ENCODE measurements at places on chromosomes 4 and X.

- no peak for DNase-seq
Observed at GRCh38 chrX:46228389-46228788, 316.8 kb downstream of the ZNF674 start.

GRCh38 chrX:104913348-104913747 is 307.1 kb downstream of the TEX13A start:
- DNase-seq = no peak

DNA sequence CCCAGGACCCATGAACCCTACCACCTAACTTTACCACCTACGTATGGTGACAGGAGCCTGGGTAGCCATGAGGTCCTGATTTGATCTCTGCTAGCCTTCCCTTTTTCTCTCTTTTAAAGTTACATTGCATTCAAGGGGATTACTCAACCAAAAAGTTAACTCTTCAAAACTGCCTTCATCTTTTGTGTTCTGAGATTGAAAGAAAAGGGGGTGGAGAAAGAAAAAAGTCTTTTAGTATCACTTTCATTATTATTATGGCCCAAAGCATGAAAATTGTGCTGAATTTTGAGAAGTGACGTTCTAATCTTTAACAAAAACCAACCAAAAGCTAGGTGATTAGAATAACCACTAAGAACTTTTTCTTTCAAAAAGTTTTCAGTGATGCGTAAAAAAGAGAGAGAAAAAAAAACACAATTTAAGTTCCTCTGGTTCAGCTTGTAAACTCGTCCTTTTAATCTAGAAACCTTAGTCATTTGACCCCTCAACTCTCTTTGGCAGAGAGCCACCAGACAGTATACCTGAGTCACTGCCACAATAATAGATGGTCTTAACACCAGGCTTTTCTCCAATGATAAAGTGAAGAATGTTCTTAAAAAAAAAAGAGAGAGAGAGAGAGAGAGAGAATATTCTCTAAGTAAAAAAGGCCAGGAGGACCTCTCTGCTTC is 347.4 kb upstream of the FGF13 start:
- no peak for DNase-seq

GRCh38 chr4:116055857-116056827 is 942.7 kb upstream of the NDST4 start:
- no peak for DNase-seq

DNA sequence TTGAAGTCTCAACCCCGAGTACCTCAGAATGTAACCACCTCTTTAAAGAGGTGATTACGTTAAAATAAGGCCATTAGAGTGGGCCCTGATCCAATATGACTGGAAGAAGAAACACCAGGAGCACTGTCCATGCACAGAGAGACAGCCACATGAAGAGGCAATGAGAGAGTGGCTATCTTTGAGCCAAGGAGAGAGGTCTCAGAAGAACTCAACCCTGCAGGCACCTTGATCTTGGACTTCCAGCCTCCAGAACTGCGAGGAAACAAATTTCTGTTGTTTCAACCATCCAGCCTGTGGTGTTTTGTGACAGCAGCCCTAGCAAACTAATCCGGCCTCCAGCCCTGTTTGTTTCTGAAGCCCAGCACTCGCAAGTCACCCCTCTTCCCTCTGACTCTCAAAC is 46.3 kb upstream of the ADGRG2 start:
- no peak for DNase-seq

GRCh38 chr4:152738827-152739226 is 40.7 kb downstream of the TIGD4 start:
- no peak for DNase-seq

- DNase-seq = no peak
Observed at GRCh38 chr4:147909225-147909624, 177.3 kb downstream of the ARHGAP10 start.

- no peak for DNase-seq
Observed at GRCh38 chr4:159197885-159198269, 95.0 kb downstream of the RAPGEF2 start.

DNA sequence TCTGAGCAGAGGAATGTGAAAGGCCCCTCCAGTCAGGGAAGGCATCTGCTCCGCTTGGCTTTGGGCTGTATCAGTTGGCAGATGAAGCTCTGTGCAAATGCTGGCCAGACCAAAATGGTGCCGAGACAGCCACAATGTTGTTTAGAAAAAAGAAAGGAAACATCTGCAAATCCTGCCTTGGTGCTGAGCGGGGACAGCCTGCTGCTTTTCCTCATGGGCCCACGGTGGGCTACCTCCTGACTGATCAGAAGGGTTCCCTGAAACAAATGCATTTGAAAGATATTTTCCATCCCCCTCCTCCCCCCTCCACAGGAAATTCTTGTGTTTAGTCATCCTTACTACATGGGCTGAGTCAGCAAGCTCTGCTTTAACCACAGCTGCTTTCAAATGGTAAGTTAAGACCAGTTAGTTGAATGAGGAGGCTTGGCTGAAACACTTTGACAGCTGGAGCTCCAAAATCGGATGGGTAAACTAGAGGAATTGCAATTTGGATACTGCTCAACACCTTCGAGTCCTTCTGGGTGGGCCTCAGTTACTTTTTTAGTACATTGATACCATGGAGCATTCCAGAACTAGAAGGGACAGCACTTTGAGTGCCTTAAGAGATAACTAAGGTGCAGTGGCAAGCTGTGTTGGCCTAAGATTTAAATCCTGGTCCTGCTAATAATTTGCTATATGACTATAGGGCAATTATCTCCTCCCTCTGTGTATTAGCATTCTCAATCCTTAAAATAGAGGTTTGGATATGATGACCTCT is 36.0 kb downstream of the PLAC1 start:
- DNase-seq = no peak

GRCh38 chrX:70554081-70554480 is 109.4 kb downstream of the DLG3 start:
- DNase-seq = no peak

DNA sequence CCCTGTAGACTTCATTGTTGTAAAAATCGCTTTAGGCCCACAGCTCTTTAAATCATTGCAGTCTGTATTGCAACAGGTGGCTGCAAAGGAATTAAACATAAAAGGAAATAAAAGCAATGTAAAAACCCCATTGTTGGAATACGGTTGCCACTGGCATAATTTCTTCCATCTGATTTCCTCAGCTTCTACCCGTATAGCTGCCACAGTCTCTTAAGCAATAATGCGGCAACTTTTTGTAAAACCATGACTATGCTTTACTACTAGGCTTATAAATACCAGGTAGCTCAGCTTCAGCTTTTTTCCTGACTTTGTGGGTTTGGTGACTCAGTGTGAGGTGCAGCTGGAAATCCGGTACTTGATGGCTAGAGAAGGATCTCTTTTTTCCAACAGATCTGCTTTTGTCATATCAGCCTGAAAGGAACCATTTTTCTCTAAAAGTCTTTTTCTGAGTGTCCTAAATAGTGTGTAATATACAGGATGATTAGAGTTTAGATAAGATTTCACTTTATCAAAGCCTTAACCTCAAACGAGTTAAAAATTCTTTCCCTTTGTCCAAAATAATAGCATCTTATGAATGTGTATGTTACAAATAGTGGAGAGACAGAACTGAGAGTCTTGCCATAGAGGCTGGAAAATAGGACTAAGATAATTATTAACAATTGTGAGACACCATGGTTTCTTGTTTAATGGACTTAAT is 268.0 kb downstream of the ADGRL3 start:
- DNase-seq = no peak

DNA sequence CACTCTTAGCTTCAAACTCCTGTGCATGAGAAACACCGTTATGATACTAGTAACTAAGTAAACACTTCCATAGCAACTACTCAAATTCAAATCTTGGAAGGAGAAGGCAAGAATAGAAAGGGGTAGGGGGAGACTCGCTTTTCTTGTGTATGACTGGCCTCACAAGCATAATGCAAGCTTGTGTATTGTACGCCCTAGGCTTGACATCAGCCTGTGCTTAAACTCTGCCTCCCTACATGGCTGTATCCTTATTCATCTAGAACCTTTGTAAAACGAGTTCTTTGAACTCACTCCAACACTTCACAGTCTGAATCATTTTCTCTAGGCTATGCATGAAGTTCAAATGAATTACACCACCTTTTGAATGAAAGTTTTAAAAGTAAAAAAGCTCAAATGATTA is 1071.2 kb upstream of the ADGRL3 start:
- DNase-seq = no peak

Data from germinal center (tissue), 1 donor.